Stimulated activated CD8-positive, alpha-beta memory T cell treated with anti-CD3 and anti-CD28 coated beads, Interleukin-7, amount 100 ng/mL, for 1 hour (primary cell): ENCODE measurements at places on chromosomes 4 and X.

- no peak for DNase-seq
Measured at GRCh38 chr4:1522606-1523005, 116.4 kb upstream of the NKX1-1 start.

DNA sequence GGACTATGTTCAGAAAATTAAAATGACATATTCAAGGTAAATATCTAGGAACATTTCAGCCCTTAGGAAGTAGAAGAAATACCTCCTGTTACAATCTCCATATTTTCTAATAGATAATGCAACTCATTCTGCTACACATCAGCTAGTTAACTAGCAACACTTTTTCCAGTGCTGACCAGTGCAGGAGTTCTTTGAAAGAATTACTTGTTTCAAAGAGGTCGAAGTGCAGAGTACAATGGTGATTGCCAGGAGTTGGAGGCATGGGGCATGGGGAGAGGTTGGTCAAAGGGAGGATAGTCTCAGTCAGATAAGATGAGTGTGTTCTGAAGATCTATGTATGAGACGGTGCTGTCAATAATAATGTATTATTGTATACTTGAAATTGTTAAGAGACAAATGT, 53.1 kb downstream of the MTNR1A start:
- DNase-seq, result no peak

DNA sequence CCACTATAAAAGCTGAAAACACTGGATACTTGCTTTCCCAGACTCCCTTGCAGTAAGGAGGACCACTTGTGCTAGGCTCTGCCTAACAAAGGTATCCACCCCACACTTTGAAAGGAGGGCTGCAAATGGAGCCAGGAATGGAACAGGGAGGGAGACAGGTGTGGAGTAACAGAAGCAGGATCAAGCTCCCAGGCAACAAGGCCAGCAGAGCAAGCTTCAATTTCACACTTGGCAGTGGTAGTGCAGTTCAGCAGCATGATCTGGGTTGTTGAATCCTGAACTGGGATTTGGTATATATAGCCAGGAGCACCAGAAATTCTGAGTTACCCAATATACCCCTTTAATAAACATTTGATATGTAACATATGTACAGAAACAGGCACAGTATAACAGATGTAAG, 9.8 kb downstream of the LAMP2 start:
- no peak for DNase-seq

- no peak for DNase-seq
Measured at GRCh38 chrX:100999451-100999850, 29.9 kb downstream of the ARL13A start.

- DNase-seq, result no peak
Measured at GRCh38 chr4:109671350-109671749, 31.9 kb downstream of the CASP6 start.

DNA sequence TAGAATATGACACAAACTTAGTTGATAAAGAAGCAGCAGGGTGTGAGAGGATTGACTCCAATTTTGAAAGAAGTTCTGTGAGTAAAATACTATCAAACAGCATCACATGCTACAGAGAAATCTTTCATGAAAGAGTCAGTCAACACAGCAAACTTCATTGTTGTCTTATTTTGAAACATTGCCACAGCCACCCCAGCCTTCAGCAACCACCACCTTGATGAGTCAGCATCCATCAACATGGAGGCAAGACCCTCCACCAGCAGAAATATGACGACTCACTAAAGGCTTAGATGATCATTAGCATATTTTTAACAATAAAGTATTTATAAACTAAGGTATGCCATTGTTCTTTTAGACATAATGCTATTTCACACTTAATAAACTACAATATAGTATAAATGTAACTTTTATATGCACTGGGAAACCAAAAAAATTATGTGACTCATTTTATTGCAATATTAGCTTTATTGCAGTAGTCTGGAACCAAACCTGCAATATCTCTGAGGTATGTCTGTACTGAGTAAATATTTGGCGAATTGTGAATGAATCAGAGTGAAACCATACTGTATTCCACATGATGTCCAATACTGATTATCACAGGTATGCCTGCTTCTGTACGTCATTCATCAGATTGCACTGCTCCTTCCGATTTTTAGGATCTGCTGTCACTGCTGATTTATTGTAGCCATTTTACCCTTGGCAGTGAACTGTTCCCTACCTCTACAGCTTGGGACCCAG, 11.6 kb downstream of the FRMPD4 start:
- no peak for DNase-seq

DNA sequence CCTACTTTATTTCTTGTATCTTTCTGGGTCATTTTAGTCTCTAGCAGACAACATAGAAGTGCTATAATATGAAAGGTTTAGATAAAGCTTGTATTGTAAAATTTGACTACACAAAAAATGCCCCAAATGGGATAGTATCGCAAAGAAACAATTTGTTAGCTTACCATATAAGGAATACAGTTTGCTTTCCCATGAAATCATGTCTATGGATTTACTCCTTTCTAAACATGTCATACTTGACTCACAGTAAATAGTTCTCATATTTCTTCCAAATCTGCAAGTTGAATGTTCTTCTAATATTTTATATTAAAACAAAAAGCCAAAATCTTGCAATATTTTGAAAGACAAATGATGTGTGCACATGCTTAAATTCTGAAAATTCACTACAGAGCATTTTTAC, 103.9 kb downstream of the PPA2 start:
- DNase-seq, result no peak

- no peak for DNase-seq
Measured at GRCh38 chr4:180465364-180465763, 1777.8 kb upstream of the TENM3 start.

DNA sequence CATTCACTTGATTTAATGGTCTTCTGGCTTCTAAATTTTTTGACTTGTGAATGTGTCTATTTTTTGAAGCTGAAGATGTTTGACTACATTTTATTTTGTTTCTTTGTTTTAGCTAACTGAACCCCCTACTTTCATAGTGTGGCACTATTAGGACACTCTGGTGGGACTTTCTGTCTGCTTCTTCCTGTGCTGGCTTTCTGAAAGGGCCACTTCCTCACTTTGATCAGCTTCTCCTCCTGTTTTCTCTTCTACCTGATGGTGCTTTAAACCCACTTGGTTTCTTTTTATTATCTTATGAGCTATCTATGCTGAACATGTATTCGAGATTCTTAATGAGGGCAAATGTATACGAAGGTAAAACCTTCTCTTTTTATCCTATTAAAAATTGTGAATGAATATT, 186.1 kb upstream of the CASK start:
- no peak for DNase-seq

DNA sequence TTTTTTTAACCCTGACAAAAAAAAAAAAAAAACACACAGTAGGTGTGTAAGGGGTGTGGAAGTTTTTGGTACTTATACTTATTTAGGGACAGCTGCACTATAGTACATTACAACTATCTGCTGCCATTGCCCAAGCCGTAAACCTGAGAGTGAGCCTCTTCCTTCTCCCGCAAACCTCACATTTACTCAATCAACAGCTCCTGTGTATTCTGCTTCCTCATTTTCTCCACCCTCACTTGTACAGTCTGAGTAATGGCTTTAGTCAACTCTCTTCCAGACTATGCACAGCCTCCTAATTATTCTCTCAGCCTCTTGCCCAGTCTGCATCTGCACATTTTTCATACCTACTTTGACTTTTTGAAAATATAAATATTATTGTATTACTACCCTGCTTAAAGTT, 362.0 kb downstream of the ADAM29 start:
- no peak for DNase-seq

GRCh38 chr4:83599183-83599582, 63.3 kb downstream of the GPAT3 start:
- no peak for DNase-seq

DNA sequence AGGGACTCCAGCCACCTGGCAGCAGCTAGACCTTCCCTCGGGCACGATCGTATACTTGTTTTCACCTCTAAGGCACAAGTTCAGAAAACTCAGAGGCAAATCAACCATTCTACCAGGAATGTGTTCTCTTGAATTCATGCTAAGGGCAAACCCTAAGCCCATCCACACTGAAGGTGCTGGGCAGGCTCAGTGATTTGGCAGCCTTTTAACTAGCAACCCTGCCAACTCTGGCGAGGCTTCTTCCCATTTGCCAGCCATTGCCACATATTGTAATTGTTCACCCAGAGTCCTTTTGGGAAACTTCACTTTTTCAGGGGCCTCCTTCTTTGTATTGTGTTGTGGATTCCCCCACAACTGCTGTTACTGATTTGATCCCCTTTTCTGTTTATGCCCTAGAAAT, 298.6 kb upstream of the LDB2 start:
- no peak for DNase-seq

DNA sequence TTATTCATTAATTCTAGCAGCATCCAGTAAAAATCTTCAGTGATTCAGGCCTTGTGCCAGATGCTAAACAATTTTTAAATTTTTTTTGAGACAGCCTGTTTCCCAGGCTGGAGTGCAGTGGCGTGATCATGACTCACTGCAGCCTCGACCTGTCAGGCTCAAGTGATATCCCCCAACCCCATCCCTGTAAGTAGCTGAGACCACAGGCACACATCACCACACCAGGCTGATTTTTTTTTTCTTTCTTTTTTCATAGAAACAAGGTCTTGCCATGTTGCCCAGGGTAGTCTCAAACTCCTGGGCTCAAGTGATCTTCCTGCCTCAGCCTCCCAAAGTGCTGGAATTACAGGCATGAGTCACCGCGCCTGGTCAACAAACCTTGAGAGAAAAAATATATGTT, 705.5 kb downstream of the ARAP2 start:
- no peak for DNase-seq

DNA sequence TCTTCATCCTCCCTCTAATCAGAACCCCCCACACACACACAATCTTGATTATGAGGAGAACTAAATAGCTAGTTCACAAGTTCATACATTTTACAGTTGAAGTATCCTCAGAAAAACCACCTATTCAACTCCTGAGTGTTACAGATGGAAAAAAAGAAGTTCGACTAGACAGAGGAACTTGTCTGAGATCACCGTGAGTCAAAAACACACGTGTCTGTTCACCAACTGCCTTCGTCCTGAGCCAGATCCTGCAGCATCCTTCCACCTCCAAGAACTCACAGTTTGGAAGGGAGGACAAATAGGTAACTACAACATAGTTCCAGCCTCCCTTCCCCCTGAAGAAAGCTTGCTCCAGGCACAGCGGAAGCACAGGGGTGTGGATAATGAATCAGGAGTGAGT, 19.0 kb upstream of the IRAK1 start:
- no peak for DNase-seq

GRCh38 chr4:128570387-128570975, 239.0 kb upstream of the JADE1 start:
- DNase-seq, result no peak

- DNase-seq, result no peak
Measured at GRCh38 chr4:145219090-145219489, 38.7 kb upstream of the OTUD4 start.

- no peak for DNase-seq
Measured at GRCh38 chr4:158538911-158539310, 17.2 kb downstream of the RXFP1 start.

DNA sequence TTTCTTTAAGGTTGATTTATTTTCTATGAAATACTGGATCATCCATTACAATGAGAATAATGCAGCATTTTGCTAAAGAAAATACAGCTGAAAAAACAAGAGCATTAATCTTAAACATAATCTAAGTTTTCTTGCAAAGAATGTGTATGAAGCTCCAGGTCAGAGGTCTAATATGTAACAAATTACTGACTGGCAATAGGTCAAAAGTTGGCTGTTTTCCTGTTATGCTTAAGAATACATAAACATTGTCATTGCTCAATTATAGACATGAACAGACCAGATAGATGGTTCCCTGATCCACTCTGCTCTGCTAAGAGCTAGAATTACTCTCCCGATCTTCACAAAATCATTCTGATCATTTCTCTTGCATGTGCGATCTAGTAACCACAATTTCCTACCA, 718.6 kb downstream of the PDHA2 start:
- no peak for DNase-seq

GRCh38 chrX:9195199-9195880, 161.4 kb upstream of the FAM9B start:
- no peak for DNase-seq

DNA sequence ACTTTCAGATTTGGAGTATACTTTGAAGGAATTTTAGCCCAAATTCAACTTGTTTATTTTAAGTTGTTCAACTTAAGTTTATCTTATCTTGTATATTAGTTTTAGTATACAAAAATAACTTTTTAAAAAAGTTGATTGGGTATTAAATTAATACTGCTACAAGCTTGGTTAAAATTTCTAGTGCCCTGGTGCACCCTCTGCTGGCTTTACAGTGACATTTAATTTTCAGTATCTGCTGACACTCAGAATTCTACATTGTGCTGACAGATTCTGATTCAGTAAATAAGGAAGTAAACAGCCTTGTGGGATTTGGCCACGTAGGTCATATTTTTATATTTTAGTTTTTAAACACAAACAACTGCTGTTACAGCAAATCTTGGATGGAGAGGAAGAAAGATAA, 2.9 kb downstream of the EDA start:
- DNase-seq, result no peak

GRCh38 chr4:23766344-23766743, 123.5 kb downstream of the PPARGC1A start:
- DNase-seq, result no peak

- DNase-seq, result no peak
Measured at GRCh38 chr4:138045036-138045435, 197.1 kb downstream of the SLC7A11 start.

DNA sequence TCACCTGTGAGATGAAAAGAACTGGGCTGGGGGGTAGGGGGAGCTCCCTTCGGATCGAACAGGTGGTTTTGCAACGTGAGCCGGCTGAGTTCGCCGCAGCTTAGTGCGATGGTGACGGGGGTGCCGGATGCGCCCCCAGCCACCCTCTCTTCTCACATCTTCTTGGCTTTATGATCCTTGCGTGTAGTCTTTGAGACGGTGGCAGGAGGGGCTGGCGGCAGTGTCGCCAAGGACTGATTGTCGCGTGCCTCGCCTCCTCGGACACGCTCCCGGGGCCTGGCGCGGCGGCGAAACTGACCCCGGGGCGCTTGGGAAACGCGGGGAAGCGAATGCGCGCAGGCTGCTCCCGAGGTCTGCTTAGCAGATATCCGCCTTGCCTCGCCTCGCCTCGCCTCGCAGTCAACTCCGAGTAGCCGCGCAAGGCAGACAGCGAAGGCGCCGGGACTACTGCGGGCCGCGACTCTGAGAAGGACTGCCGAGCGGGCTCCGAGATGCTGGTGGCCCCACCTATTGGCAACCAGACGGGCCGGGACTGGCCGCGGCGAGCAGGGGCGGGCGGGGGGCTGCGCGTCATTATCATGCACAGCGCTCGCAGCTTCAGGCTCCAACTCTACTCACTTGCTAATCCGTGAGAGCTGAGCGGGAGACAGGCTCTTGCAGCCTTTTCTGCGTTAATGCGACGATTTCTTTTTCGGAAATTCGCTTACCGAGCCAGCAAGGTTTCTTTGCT, 1.5 kb downstream of the GRID2 start:
- DNase-seq, result no peak
